ENCODE measurements at places on chromosomes 5 and 9.

DNA sequence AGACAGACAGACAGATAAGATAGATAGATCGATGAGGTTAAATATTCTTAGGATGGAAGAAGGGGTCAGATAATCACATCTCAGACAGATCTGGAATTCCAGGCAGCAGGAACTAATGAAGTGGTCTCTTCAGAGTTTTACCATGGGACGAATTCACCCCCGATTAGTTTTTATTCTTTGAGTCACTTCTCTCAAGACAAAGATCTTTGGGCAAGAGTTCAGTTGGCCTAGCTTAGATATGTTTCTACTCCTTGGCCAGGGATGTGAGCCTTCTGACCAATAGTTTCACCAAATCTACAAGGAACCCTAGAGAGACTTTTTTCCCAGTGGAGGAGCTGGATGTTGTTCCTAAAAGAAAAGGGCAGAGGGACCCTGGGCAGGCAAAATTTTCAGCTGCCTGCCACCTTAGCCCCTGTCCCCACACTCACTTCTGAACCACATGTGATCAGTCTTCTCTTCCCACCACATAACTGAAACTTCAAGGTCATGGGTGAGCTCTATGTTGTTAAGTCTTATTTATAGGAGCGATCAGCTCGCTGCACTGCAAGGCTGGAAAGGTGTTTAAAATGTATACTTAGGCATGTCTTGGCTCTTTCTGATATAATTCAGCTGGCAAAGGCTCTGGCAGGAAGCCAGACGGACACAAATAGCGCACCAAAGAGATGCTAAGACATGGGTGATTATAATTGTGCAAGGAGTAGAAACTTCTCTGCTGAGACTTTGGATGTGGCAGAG is 132.9 kb downstream of the PALM2AKAP2 start:
- DNase-seq, result no peak

- DNase-seq, result no peak
Measured at GRCh38 chr9:134444038-134444315, 117.7 kb downstream of the RXRA start.

DNA sequence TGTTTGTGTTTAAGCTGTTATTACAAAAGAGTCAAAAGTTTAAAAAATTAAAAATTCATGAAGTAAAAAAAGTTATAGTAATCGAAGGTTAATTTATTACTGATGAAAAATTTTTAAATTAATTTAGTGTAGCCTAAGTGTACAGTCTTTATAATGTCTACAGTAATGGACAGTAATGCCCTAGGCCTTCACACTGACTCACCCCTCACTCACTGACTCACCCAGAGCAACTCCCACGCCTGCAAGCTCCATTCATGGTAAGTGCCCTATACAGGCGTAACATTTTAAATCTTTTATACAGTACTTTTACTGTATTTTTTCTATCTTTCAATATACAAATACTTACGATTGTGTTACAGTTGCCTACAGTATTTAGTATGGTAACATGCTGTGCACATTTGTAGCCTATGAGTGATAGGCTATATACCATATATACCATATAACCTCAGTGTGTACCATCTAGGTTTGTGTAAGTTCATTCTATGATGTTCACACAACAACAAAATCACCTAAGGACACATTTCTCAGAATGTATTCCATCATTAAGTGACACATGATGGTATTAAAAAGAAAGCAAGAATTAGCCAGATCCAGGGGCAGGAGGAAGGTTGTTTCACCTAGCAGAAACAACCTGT is 40.1 kb downstream of the DCAF10 start:
- peak; percentile 1 for DNase-seq

- no peak for DNase-seq
Measured at GRCh38 chr5:141623186-141623585, 4.4 kb upstream of the DIAPH1 start.

DNA sequence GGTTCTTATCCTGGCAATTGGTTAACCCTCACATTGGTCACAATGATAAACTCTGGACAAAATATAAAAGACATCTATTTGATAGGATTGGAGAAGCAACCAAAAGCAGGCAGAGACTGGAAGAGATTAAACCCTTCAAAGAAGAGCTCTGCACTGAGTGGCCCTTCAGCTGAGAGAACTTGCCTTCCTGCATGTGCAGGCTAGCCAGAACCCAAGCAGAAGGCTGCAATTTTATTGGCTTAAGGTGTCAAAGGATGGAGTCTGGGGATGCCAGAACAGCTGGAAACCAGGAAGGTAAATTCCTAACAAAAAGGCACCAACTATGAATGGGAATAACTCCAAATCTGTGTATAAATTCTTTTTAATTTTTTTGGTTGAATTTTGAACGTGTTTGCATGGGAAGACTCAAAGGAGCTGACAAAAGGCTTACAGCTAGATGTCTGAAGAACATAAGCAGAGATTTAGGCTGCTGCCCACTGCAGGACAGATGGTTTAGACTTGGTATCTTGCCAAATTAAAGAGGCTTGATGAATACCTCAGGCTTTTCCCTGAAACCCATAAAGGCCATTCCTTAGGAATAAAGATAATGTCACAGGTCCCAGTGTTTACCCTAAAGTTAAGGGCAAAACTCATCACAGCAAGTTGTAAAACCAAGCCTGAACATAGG is 66.3 kb downstream of the NR2F1 start:
- no peak for DNase-seq

GRCh38 chr9:20139763-20140290 is 351.0 kb upstream of the SLC24A2 start:
- no peak for DNase-seq

- DNase-seq, result no peak
Measured at GRCh38 chr9:127918183-127919107, 1.6 kb upstream of the ST6GALNAC4 start.

Measured in T1000 (cell line).